Activated CD4-positive, alpha-beta T cell treated with anti-CD3 and anti-CD28 coated beads, Interleukin-2, amount 50 U/mL, for 24 hours (primary cell): ENCODE measurements at places on chromosomes 16 and 17.

- no peak for DNase-seq
Measured at GRCh38 chr17:48132385-48132784, 24.8 kb downstream of the SNX11 start.

- no peak for DNase-seq
Measured at GRCh38 chr17:75910699-75911098, 6.0 kb upstream of the MRPL38 start.

DNA sequence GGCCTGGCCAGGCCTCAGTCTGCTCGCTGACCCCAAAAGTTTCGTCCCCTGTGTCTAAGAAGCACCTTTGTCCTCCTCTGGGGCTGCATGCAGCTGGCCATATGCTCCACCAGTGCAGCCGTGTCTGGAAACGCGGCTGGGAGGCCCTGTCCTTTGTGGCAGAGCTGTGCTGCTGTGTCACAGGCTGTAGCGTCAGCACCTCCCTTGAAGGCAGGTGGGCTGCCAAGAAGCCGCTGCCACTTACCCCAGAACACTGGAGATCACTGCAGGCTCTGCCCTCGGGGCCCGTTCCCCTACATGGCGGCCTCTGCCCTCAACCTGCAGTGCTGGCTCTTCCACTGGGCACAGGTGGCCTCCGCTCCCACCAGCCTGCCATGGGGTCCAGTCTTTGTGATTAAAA, 15.7 kb upstream of the MC1R start:
- no peak for DNase-seq

- no peak for DNase-seq
Measured at GRCh38 chr17:8708025-8708461, 36.6 kb downstream of the CCDC42 start.

DNA sequence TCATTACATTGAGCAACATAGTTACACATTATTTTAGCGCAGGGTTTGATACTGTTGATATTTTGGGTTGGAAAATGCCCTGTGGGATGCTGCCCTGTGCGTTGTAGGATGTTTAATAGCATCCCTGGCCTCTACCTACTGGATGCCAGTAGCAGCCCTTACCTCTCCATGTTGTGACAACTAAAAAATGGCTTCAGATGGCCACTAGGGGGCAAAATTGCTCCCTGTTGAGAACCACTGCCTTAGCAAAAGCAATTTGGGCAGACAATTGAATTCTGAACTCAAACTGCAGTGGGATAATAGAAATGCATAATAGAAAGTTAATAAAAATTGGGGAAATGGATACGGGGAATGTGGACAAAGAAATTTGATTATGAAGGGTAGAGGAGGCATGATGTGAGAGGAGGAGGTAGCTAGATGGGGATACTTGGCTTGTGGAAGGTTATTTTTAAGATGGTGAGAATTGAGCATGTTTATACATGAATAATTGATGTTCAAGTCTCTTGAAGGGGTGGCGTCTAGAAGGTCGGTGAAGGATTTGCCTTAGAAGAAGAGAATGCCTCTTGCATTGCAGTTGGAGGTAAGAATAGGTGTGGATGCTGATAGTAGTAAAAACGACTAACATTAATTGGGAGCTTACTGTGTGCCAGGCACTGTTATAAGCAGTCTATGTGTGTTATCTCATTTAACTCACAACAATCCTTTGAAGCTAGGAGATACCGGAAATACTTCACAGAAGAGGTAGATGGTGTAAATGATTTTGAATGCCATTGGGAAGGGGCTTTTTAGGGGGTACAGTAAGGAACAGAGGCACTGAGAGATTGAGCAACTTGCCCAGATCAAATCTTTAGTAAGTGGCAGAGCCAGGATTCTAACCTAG, 19.0 kb downstream of the HEATR9 start:
- peak; percentile 46 for DNase-seq

GRCh38 chr17:6675201-6675825, 23.8 kb downstream of the C17orf100 start:
- DNase-seq: no peak

GRCh38 chr17:19714542-19715411, 1.6 kb downstream of the SLC47A2 start:
- DNase-seq: no peak

DNA sequence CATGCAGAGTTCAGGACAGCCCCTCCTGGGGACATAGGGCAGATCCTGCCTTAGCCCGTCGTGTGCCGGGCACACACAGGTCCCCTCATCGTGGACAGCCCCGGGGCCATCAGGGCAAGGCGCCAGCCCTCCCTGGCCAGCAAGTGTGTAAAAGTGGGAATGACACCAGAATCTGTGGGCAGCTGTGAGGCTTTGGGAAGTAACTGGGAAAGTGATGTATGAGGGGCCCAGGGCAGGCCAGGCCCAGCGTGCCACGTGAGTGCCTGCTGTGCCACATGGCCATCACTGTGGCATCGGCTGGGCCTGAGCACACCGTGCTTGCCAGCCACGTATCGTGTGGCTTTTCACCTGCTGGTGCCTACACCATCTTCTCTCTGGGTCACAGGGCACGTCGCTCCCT, 26.6 kb downstream of the ACSF3 start:
- DNase-seq: no peak

- no peak for DNase-seq
Measured at GRCh38 chr17:20157001-20157310, 147.8 kb downstream of the SPECC1 start.

DNA sequence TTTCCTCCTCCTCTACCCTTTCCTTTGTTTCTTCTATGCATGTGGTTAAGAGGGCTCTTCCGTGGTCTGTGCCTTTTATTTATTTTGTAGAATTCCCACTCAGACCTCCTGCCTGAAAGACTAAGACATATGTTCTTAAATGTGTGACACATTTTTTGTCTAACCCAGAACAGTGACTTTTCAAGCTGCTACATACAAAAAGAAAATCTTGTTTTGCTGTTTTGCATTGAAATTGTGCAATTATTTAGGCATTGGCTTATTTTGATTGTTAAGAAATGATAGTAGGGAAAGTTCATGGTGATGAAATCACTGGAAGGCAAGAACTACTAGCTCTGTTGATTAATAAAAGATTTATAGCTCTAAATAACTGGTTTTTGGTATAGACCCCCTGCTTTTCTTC, 76.8 kb downstream of the TUBD1 start:
- DNase-seq: no peak

- DNase-seq: no peak
Measured at GRCh38 chr17:40072040-40072734, 9.4 kb downstream of the THRA start.

DNA sequence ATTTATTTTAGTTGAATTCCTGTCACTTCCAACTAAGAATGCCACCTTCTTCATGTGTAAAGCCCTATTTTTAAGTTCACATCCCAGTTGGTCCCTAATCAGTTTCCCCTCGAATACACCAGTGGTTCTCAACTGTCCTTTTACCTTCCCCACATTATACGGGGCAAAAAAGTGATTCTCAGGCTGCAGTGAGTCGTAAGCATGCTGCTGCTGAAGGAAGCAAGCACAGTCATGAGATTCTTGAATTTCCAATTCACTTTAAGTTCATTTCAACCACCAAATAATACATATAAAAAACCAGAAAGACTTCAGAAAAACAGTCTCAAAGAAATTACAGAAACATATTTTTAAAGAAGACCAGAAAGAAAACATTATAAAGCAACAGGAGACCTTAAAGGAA, 47.9 kb downstream of the UBE2G1 start:
- no peak for DNase-seq

- DNase-seq: no peak
Measured at GRCh38 chr17:50638966-50639713, 4.5 kb downstream of the ABCC3 start.

- DNase-seq: no peak
Measured at GRCh38 chr16:55248494-55248893, 75.5 kb upstream of the IRX6 start.

GRCh38 chr17:51335883-51336822, 75.8 kb downstream of the UTP18 start:
- DNase-seq: no peak

DNA sequence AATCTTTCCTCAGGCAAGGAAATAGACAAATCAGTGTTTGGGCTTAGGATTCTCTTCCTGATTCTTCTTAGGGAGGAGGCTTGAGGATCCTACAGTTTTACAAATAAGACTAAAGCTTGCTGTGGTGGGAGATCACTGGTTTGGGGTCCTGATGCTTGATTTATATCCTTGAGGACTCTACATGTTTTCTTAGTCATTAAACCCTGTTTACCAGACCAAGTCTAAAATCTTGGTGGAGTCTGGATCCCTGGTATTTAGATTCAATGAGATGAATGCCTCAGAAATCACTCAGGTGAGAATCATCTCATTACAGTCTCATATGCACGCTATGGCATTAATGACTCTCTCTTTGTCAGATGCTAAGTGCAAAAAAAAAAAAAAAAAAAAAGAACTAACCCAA, 304.3 kb upstream of the SALL1 start:
- no peak for DNase-seq

DNA sequence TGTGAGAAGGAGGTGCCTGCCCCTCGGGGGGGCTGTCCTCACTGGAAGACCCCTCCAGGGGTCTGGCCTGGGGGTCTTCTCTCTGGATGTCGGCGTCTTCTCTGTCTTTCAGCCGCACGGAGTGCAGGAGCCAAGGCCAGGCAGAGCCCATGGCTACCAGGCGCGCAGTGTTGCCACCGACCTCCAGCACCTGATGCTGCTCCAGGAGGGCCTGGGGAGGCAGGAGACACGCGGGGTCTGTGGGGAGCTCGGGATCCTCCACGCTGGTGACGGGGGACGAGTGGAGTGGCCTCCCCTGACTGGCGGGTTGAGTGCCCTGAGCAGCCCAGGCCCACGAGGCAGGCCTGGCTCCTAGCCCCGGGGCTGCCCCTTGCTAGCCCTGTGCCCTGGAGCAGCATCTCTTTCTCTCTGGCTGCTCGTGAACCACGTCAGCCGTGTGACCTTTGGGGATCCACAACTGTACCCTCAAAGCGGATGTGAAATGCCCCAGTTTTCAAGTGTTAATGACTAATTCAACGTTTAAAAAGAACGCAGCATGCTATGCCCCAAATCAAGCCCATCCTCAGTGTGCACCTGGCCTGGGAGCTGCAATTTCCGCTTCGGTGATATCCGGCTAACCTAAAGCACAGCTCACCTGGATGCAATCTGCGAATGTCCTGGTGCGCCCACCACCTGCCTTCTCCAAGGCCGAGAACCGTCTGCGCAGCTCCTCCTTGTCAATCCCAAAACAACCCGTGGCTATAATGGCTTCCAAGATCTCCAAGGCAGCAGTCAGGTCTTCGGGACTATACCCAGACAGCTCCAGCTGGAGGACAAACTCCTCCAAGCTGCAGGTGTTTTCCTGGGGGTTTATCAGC, 62.9 kb downstream of the IL21R start:
- DNase-seq: no peak

DNA sequence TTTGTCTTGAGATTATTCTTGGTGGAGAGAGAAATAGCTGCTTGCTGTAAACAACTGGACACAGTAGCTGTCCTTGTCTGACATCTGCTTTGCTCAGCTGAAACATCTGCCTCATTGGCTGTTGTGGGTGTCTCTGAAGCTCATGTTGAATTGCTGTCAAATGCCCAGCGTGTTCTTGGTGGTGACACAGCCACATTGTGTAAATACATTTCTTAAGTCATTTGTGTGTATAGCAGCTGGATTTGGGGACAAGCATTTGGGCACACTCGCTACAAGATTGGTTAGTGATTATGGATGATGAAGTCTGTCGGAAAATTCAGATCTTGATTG, 5.3 kb downstream of the FAM234A start:
- no peak for DNase-seq

GRCh38 chr17:15918661-15919259, 26.2 kb upstream of the ADORA2B start:
- DNase-seq: no peak

DNA sequence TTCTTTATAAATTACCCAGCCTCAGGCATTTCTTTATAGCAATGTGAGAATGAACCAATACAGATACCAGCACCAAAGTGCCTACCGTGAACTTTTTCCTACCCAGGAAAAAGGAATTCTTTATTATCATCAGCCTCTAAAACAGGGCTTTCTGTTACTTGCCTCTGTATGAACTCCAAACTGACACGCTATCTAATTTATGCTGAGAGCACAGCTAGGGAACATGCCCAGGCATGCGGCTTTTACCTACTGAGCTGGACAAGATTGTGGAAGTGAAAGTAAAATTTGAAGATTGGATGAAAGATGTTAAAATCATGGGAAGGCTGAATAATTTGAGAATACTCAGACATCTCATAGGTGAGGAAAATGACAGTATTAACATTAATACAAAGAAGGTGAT, 24.4 kb upstream of the ADCY9 start:
- no peak for DNase-seq

- DNase-seq: no peak
Measured at GRCh38 chr17:74832421-74832820, 27.3 kb downstream of the GRIN2C start.

- DNase-seq: no peak
Measured at GRCh38 chr17:42287305-42287976, 857 bp upstream of the STAT5A start.

DNA sequence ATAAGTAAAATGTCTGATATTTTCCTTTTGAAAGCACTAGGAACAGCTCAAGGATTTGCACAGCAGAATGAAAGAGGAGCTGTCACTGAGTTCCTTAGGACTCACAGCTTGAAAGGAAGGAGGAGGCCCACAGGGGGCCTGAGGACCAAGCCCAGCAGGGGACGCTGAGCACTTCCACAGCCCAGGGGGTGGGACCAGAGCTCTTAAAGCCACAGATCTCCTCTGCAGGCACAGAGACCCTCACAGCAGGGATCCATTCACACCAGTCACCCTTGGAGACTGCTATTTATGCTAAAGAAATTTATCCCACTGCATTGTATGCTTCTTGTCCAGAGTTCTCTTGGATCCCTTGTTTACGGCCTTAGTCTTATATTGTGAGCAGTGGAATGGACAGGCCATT, 253.3 kb downstream of the STX8 start:
- no peak for DNase-seq

- no peak for DNase-seq
Measured at GRCh38 chr17:50452630-50453300, 15.9 kb downstream of the CHAD start.
